CD4-positive, alpha-beta T cell treated with Interleukin-17A for 1 hour (primary cell): ENCODE measurements at places on chromosomes 2 and 18.

- no peak for DNase-seq
Observed at GRCh38 chr2:67883316-67884087, 179.3 kb downstream of the C1D start.

DNA sequence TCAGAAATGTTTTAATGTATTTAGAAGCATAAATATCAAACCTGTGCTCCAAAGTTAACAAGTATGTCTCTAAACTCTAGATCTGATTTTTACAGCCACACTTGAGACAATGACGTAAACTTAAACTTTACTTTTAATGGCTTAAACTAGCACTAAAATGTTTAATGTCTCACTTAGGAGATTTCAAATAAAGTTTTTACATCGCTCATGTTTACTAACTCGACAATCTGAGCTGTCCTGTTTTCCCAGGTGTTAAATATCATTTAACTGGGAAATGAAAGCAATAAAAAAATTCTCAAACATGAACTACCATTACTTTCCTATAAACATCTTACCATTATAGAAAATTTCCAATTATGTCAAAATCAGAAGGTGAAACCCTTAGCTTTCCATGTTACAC is 70.2 kb upstream of the FAM124B start:
- DNase-seq: no peak

DNA sequence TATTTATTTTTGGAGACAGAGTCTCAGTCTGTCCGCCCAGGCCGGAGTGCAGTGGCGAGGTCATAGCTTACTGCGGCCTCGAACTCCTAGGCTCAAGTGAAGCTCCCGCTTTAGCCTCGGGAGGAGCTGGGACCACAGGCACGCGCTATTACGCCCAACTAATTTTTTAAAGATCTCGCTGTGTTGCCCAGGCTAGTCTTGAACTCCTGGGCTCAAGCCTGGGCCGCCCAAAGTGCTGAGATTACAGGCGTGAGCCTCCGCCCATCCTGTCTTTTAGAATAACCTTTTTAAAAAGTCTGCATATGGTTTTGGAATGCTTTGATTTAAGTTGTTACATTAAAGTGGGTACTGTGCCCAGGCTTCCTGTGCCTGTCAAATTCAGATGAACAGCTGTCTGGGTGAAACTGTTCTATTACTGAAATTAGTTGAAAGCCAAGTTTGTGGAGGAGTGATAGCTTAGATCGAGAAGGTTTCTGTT is 944 bp downstream of the RAB3GAP1 start:
- DNase-seq: peak; percentile 42

DNA sequence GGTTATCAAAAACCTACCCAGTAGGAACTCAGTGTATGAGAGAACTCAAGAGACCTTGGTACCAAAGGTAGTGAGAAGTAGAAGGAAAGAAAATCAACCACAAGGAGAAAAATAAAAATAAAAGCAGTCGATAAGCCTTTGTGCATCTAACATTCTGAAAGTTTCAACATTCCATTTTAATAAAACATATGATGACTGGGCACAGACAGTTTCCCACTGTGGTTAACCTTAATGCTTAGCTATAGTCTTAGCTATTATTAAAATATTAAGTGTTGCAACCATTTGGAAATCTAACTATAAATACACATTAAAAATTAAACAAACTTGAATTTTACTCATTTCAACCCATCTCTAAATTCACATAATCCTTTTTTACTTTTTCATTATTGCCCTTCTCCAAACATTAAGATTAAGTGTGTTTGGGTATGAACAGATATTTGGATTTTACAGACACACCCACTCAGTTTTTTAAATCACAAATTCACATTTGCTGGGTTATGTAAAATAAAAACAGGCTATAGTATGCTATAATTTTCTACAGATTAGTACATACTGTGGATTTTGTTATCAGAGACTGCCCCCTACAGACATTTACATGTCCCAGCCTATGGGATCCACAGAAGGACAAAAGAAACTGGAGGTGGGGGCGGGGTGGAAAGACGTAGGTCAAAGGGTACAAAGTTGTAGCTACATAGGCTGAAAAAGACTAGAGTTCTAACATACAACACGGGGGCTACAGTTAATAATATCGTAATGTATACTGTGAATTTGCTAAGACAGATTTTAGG is 32.8 kb downstream of the SRBD1 start:
- DNase-seq: peak; percentile 59

DNA sequence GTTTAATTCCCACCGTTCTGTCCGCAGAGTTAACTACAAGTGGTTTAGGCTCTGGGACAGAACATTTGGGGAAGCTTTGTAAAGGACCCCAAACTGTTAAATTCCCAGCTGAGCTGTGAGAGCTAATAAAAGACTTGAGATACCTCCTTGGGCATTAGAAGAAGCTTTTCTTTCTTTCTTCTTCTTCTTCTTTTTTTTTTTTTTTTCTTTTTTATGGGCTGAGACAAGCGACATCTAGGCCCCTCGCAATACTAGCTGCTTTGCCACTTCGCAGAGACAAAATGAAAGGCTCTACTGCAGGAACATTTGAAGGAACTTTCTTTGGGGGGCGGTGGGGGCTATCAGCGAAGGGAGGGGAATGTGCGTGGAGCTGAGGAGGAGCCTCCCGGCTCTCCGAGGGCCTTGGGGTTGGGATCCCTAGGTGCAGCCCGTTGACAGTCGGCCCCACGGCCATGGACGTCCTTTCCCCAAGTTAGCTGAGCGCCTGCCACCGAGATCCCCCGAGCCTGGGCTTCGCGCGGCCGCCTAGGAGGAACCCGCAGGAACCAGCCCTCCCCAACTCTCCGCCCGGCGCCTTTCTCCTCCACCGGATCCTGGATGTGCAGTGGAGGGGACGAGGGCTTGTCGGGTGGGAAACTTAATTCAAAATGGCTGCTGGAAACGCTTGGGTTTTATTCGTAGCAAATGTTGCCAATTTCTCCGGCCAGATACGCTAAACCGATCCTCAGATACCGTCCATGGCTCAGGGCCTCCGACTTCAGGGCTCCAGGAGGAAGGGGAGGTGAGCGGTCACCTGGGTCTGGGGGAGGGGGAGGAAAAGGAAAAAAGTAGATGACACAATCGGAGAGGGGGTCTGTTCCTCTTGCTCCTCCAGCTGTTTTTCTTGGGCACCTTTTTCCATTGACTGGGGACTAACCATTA is 4.2 kb downstream of the MEIS1 start:
- DNase-seq: no peak

GRCh38 chr2:237213315-237214022 is 127.8 kb downstream of the COPS8 start:
- no peak for DNase-seq

GRCh38 chr18:79797518-79798345 is at the start of gene KCNG2:
Gene KCNG2, plus strand, starts transcription at chr18:79797938. Its CDS starts 65,730 bp downstream, at chr18:79863668.
- DNase-seq: no peak

DNA sequence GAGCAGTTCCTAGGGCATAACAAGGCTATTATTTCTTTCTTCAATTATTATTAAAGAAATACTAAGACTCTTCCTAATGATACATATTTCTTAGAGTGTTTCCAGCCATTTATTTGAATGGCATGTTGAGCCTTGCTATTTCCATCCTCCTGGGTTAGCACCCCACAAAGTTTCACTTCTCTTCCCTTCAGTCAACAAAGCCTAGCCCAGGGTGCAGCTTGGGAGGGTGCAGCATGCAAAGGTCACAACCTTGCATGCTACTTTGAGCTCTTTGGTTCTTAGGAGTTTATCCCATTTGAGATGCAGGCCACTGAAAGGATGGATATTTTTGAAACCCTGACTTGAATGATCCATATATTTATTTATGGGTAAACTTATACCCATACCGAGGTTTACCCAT is 454.4 kb upstream of the MEIS1 start:
- no peak for DNase-seq

DNA sequence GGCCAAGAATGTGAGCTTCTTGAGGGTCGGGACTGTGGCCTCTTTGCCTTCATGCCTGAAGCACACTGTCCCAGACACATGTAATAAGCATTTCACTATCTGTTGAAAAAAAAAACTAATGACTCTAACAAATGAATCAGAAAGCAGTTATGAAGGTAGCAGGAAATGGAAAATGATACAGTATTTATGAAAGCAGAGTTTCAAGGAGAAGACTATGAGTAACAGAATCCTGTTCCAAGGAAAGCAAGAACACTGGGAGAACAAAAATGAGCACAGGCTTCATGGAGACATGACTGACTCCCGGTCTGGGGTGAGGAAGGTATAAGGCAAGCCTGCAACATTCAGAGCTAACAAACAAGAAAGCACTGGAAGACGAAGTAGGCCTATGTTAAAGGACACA is 190.8 kb downstream of the RNF152 start:
- no peak for DNase-seq

DNA sequence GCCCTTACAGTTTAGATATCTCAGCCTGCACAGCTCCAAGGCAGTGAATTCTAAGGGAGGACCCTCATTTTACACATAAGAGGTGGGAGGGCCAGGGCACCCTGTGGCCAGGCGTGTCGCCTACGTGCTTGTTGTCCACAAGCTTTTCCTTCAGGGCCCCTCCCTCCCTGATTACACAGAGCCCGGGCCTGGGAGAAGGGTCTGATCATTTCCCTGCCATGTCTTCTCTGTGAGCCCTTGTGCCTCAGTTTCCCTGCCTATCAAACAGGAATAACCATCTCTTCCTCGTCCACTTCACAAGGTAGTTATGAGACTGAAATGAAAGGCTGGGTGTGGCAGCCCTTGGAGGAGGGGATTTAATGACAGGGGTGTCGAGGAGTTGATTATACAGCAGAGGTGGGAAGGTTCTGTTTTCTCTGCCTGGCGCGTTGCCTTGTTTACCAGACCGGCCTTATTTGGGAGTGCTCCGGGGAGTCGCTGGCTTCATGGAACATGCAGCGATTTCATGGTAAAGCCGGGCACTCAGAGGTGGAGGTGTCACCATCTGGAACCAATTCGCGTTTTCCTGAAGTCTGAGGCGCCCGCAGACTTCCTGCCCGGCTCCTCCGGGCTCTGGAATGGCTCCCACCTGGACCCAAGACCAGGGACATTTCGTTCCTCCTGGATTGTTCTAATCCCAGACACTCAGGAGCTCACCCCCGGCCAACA is 208.9 kb downstream of the KLHL29 start:
- no peak for DNase-seq

DNA sequence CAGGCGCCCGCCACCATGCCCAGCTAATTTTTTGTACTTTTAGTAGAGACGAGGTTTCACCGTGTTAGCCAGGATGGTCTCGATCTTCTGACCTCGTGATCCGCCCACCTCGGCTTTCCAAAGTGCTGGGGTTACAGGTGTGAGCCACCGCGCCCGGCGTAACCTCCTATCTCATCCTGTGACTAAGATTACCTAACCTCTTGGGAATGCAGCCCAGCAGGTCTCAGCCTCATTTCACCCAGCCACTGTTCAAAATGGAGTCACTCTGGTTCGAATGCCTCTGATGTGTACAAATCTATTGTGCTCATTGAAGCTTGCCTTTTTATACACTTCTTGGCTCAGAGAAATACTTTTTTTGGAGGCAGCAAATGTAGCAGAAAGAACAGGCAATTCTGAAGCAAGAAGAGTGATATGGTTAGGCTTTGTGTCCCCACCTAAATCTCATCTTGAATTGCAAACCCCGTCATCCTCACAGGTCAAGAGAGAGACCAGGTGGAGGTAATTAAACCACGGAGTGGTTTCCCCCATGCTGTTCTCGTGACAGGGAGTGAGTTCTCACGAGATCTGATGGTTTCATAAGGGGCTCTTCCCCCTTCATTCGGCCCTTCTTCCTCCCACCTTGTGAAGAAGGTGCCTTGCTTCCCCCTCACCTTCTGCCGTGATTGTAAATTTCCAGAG is 60.6 kb downstream of the SLC4A3 start:
- no peak for DNase-seq

- DNase-seq: no peak
Observed at GRCh38 chr2:75361486-75361885, 162.2 kb upstream of the TACR1 start.

DNA sequence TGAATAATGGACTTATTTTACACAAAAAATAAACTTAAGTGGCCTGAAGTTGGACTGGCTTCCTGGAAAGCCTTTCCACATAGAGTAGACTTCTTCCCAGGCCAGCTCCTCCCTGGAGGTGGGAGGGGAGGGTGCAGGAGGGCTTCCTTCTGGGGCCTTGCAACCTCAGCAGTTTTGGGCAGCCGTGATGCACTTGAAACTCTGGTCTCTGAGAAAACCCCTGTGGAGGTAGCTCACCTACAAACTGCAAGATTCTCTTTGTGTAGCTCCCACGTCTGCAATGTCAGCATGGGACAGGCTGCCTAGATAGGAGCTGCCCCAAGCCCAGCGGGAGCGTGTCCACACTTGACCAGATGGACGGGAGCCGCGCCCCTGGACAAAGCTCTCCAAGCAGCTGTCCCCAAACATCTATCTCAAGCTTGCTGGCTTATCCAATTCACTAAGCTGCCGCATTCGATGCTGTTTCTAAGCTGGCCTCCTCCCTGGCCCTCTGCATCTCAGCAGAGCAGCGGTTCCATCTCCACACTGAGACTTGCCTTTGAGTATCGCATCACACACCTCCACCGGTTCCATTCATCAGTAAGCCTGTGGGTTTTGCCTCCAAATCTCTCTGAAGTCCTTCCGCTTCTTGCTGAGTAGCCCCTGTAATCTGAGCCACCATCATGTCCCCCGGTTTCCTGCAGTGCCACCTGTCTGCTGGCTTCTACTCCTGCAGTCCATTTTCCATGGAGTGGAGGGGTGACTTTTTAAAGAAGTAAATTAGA is 1.6 kb upstream of the LPIN1 start:
- peak; percentile 34 for DNase-seq

GRCh38 chr2:35973132-35973736 is 382.3 kb upstream of the CRIM1 start:
- DNase-seq: peak; percentile 41
